RKO (cell line): ENCODE measurements at places on chromosomes 1 and 21.

DNA sequence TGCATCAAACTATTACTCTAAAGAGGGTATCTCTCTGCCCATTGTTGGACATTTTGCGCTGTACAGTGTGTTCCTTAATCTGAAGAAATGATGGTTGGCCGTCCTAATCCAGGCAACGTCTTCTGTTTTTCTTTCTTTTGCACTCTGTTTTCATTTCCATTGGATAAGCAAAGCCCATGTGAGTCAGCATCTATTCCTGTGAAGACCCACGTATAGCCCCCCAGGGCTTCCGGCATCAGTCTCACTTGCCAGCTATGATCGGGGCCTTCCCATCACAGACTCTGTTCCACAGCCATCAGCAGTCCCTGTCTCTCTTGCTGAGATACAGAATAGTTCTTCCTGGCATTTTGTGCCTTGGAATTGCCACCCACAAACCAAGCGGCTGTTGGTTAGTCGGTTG is 29.2 kb upstream of the BRDT start:
- no peak for DNase-seq

GRCh38 chr1:113416496-113416895 is 26.2 kb downstream of the MAGI3 start:
- no peak for DNase-seq

DNA sequence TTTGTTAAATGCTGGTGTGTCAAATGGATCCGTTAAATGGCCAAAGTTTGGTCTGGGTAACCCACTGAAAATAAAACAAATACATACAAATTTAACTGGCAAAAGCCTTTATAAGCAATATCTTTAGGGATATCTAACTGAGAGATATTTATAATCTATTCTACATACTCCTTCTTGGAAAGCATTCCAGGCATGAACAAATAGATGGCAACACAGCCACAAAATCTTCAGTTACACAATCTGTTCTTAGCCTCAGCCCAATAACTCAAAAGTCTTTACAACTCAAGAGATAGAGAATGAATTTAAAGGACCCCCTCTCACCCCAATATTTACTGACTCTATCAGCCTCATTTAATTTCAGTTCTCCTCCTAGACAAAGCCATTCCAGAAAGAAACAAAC is 58.7 kb downstream of the NRDC start:
- no peak for DNase-seq

DNA sequence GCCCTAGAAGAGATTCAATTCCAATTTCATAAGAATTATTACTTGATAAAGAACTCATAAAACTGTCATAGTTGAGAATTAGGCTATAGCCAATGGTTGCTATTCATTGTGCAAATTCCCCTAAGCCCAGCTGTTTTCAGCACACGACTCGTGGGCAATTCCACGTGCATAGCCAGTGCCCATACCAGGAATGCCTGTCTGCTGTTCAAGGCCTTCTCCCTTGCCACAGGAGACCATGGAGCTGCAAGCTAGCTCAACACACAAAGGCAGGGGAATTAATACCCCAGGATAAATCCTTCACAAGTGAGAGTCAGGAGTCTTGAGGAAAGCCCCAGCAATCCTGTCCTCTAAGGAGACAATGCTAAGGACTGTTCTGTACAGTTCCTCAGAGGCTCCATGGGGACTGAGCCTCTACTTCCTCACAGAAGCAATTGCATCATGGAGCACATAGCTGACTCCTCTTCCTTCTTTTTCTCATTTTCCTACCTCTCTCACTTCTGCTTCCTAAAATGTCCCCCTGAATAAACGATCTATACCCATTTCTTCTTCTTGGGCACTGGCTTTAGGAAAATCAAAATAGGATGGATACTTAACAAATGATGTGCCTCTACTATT is 19.1 kb upstream of the CHRM3 start:
- no peak for DNase-seq
